Colonic mucosa (tissue), 4 donors: ENCODE measurements at places on chromosomes 2 and 18.
A peak's percentile ranks its signal among the peaks of the same experiment; 100 is the strongest.

- peak; percentile 90 for DNase-seq
These were observed 2.2 kb upstream of the CASP8 start for GRCh38 chr2:201257956-201258665.

- DNase-seq, result no peak
These were observed 166.5 kb upstream of the SALL3 start for GRCh38 chr18:78813156-78813555.

DNA sequence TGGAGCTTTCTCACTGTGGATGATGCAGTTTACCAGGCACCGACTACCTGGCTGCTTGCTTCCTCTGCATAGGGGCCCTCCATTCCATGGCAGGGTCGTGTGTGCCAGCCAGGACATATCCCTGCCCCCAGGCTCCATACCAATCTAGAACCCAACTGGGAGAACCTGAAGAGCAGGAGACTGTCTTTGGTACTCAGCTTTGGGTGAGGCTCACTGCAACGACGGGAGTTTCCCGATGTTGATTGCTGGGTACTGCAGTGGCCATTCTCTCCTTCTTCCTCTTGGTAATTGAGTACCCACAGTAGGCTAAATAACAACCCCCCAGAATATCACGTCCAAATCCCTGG lies 133.3 kb upstream of the SERTAD2 start:
- DNase-seq, result no peak

GRCh38 chr2:9641641-9642040 lies 10.8 kb upstream of the YWHAQ start:
- no peak for DNase-seq

GRCh38 chr2:221999717-222000116 lies 299.1 kb downstream of the PAX3 start:
- DNase-seq, result no peak

DNA sequence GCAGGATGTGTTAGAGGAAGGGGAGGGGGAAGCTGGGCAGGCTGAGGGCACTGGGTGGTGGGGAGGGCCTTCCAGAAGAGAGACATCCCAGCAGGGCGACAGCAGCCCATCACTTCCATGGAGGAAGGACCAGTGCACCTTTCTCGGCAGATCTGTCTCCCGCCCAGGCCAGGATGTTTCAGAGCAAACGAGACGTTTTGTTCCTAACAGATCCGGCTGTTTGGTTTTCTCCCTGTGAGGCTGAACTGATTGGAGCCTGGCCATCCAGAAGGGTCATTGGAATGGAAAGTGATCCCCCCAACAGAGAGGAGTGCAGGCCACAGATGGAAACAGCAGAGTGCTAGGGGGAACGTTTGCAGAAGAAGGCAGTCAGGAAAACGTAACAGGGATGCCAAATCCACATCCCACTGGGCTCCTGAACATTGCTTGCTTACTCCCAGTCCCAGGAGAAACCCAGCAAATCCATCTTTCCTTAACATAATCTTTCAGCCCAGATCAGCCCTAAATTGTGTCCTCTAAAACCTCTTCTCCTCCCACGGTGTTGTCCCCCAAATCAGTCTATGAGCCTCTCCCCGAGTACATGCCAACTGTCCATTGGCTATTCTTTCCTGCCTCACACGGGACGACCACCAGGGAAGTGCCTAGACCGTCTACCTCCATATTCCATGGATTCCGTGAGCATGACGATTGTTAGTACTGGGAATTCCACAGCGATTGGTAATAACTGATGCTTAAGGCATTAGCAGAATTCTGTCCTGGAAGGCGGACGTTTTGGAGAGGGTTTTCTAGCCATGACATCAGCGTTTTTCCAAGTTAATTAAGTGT lies 126.8 kb downstream of the SEPTIN10 start:
- no peak for DNase-seq

- no peak for DNase-seq
These were observed 305.6 kb upstream of the ZEB2 start for GRCh38 chr2:144825331-144826020.

GRCh38 chr2:58895857-58896256 lies 654.7 kb upstream of the FANCL start:
- DNase-seq, result no peak

GRCh38 chr2:65057054-65057375 lies 799 bp downstream of the CEP68 start:
- DNase-seq, result no peak

DNA sequence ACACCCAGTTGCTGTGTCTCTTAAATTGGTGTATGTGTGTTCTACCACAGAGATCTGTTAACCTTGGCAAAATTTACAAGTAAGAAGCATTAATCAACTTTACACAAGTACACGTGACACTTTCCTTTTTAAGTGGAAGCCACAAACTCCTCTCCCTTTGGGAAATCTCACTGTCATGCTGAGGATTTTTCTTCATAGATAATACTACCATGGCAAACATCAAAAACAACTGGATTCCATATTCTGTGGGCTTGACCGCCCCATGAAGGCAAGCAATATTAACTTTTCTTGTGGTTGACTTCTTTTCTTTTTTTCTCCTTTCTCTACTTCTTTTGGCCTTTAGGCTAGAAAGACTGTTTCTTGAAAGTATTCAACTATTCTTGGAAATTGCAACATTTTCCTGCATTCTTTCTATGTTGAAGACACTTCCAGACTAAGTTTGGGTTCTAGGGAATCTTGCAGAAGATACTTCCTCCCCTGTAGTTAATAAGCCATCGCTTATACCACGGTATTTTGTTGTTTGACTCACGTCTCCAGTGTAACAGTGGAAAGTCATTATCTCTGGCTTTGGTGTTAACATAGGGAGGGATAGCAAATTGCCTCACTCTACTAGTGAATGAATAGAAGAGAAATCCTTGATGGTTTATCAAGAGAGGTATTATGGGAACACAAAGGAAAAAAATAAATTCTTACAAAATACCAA lies 79.5 kb downstream of the SLC8A1 start:
- DNase-seq, result no peak

DNA sequence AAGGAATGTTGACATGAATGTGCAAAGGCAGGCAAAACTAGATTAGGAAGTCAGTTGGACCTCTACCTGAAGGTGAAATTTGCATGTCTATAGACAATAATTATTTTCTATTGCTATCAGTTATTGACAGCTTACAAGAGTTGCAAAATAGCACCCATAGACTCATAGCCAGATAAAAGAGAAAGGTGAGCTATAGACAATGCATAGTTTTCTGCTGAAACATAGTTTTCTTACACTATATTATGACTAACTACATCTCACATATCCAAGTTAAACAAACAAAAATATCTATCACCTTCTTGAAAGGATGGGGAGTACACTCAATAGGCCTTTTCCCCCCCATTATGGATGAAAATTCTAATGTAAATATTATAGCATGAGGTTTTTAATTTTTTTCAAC lies 305.0 kb downstream of the PTH2R start:
- no peak for DNase-seq

GRCh38 chr18:77131100-77131651 lies 1.4 kb downstream of the MBP start:
- DNase-seq, result peak; percentile 53

DNA sequence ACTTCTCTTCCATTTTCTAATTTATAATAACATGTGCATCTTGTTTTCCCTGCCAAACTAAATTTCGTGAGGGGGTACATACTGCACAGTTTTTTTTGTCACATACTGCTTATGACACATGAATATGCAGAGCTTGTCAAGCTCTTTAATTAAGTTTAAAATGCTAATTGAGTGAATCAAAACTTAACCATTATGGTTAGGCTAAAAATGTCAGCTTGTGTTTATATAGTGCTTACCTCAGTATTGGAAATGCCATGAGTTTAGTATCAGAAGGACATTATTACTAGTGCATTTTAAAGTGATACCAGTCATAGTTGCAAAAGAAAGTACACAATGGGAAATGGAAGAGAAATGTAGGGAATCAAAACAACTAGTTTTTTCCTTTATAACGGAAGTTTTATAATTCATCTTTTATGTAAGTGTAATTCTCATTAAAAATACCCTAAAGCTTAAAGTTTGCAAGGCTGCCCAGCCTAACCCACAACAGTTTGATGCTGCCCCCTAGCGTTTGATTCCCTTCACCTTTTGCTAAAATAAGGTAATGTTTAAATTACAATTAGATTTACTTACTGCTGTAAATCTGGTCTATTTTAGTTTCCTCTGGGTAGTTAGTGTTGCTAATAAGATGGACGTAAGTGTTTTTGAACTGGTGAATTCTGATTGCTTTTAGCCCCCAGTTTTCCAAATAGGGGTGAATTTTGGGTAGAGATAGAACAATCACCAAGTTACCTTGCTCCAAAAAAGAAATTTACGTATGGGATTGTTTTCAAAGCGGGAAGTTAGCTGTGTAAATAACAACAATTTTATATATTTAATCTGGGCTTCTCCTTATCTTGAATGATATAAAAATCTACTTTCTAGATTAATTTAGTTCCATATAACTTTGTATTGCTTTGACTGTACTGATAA lies 3.2 kb downstream of the SLC39A10 start:
- peak; percentile 92 for DNase-seq

DNA sequence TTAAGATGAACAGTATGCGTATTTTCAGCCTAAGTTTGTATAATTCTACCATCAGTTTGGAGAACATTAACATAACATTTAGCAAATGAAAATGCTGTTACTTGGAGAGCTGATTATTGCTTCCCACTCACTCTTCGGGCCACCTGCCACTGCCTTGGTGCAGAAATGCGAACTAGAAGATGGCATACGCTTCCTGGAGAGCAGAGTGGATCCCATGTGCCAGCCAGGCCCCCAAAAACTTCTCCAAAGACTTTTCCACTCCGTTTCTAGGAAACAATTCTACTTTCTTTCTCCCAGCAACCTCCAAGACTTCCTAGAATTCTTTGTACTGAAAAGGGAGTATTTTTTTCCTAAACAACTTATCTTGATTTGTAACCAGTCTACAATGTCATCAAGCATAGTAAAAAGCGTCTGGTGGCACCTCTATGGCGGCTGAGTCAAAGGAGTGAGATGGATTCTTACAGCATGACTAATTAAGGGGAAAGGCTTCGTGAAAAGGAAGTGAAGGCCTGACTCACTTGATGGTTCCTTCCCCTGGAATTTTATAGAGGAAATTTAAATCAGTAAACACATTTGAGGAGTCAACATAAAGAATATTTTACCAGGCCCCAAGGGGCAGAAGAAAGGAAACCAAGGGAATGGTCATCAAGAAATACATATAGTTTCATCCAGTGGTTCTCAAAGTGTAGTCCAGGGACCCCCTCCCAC lies 36.6 kb downstream of the FEZ2 start:
- peak; percentile 61 for DNase-seq

GRCh38 chr18:9362869-9363268 lies 28.3 kb downstream of the TWSG1 start:
- no peak for DNase-seq

GRCh38 chr2:13102397-13103063 lies 385.8 kb downstream of the TRIB2 start:
- no peak for DNase-seq

- no peak for DNase-seq
These were observed 34.2 kb downstream of the RAB12 start for GRCh38 chr18:8643326-8643878.

- DNase-seq, result no peak
These were observed 547.3 kb downstream of the PLCL1 start for GRCh38 chr2:198351647-198352046.

DNA sequence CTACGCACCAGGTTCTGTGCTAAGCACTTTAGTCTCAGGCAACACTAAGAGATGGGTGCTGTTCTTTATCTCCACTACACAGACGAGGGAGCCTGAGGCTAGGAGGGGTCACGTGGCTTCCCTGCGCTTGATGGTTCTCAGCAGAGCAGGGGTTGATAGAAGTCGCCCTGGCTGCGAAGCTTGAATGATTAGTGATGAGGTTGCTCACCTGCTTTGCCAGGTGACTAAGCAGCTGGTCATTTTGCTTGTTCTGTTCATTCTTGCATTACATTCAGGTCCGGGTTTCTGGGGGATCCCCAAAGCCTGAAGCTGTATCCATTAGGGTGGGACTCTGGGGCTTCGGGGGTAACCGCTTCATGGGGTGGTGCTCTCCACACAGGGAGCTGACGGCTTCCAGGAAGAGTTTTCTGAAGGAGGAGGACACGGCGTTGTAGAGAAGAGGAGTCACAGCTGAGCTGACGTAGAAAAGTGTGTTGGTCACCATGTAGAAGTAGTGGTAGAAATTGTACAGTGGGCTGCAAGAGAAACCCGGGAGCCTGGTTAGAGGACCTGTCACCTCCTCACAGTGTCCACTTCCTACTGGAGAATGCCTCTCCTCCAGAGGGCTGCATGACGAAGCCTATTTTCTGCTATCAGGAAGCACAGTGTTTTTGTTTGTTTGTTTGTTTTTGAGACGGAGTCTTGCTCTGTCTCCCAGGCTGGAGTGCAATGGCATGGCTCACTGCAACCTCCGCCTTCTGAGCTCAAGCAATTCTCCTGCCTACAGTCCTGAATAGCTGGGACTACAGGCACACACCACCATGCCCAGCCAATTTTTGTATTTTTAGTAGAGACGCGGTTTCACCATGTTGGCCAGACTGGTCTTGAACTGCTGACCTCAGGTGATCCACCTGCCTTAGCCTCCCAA lies 11.5 kb downstream of the NTSR2 start:
- no peak for DNase-seq

DNA sequence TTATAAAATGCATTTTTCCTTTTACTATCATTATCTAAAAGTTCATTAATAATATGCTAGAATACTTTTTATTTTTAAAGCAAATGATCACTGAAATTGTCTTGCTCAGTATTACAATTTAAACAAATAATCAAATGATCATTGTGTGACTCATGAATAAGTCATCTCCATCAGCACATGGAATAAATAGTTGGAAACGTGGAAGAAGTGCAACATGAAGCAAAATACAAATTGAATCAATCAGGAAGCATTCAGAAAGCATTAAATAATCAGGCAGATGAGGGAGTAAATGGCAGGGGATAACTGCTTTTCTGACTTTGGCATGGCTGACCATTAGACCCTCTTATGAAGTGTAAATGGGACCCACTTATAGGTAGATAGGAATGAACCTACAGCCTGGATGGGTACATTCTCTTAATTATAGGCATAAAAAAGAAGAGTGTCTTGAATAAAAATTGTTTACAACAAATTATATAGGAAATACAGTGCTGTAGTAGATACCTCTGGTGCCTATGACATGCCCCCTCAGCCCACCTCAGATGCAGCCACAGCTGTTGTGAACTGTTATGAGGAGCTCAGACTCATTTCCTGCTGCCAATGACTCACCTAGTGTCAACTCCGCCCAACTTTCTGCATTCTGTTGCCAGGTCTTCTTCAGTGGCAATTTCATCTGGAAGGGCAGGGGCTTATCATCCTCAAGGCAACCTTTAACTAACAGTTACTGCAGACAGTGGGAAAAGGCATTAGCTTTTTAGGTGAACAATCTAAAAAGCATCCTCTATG lies 936.0 kb downstream of the TRIB2 start:
- no peak for DNase-seq
